ENCODE measurements at places on chromosomes 5 and 9. TPM values are rescaled to one million over a fixed set of nuclear protein-coding genes. Genes with fewer than 3 reads are reported as not detected.

GRCh38 chr9:89114741-89115140, 63.9 kb downstream of the SHC3 start:
- no peak for DNase-seq
- H3K27me3 ChIP-seq, result no peaks in the 10 kb centered on the region
- no peaks in the 10 kb centered on the region for H3K4me1 ChIP-seq
- H3K27ac ChIP-seq, result no peak overlapping the region
- H3K4me3 ChIP-seq, result no peak overlapping the region
- H3K36me3 ChIP-seq, result no peaks in the 10 kb centered on the region

GRCh38 chr9:76526026-76526425, 67.0 kb downstream of the GCNT1 start:
- no peaks in the 10 kb centered on the region for H3K27me3 ChIP-seq
- H3K27ac ChIP-seq, result no peak overlapping the region
- no peak for DNase-seq
- H3K36me3 ChIP-seq, result no peaks in the 10 kb centered on the region
- H3K4me3 ChIP-seq, result no peak overlapping the region

DNA sequence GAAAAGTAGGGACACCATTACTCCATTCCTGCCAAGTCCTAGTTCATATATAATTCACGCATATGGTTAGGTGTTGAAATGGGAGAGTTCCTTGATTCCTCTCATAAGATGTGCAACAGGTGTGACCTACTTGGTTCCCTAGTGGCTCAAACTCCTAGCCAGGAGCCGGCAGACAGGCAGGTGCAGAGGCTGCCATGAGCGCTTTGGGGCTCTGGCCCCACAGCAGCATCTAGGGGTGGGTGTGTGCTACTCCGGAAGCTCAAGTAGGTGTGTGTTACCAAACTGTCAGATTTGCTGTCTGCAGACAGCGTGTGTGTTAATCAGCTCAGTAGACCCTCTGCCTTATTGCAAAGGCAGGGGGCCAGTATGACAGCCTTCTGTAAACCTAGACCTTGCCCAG, 1652.4 kb upstream of the ACO1 start:
- H3K27me3 ChIP-seq, result no peaks in the 10 kb centered on the region
- no peak for DNase-seq
- no peaks in the 10 kb centered on the region for H3K4me1 ChIP-seq
- no peak overlapping the region for H3K27ac ChIP-seq

DNA sequence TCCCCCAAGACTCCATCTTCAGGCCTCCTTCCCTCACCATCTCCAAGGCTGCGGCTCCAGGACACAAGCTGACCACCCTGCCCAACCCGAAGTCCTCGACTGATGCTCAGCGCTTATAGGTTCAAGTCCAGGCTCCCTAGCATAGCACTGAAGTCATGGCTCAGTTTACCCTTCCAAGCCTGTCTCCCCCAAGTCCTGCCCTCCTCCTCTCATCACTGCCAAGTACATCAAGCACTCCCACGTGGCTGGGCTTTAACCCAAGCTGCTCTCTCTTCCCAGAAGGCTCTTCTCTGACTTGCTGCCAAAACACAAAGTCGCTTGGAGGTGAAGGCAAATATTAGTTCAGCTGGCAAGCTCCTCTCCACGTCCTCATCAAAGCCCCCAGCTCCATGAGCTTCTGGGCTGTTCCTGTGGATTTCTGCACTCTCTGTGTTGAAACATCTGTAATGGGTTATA, 22.1 kb upstream of the MARCHF6 start:
- H3K27me3 ChIP-seq, result peaks cover 12% of the 10 kb centered on the region
- H3K4me3 ChIP-seq, result no peak overlapping the region
- no peak overlapping the region for H3K27ac ChIP-seq
- H3K36me3 ChIP-seq, result no peaks in the 10 kb centered on the region
- DNase-seq, result no peak

Gene REEP2
- total RNA-seq, result 0.44 TPM

- no peak overlapping the region for H3K27ac ChIP-seq
- no peaks in the 10 kb centered on the region for H3K27me3 ChIP-seq
- no peaks in the 10 kb centered on the region for H3K36me3 ChIP-seq
- no peak overlapping the region for H3K4me3 ChIP-seq
- no peaks in the 10 kb centered on the region for H3K4me1 ChIP-seq
- DNase-seq, result no peak
These were observed 483.5 kb downstream of the SPOCK1 start for GRCh38 chr5:137015540-137016116.

- peaks cover 18% of the 10 kb centered on the region for H3K27me3 ChIP-seq
- no peaks in the 10 kb centered on the region for H3K36me3 ChIP-seq
- DNase-seq, result no peak
- peaks cover 9% of the 10 kb centered on the region for H3K4me1 ChIP-seq
These were observed 3.2 kb upstream of the ENHO start for GRCh38 chr9:34526026-34526425.

Gene CCL27
- total RNA-seq, result not detected

Gene IL13
- total RNA-seq, result not detected

DNA sequence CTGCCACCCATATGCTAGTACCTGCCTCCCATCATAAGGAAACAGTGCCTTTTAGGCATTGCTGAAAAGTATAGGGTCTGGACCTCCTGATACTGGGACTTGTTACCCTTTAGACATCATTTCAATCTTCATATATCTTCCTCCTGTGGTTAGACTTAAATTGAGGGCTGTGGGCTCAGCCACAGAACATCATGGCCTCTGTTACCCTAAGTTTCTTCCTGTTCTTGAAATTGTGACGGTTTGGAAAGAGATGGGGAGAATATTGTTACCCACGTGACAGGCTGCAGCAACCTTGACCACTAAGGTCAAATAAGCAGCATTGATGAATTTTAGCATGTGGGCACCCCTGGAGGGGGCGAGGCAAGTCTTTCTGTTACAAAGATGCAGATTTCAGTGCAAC, 87.7 kb downstream of the PDE8B start:
- H3K36me3 ChIP-seq, result no peaks in the 10 kb centered on the region
- no peak for DNase-seq
- no peak overlapping the region for H3K4me3 ChIP-seq
- H3K27ac ChIP-seq, result no peak overlapping the region
- H3K27me3 ChIP-seq, result no peaks in the 10 kb centered on the region

- no peak overlapping the region for H3K4me3 ChIP-seq
- H3K36me3 ChIP-seq, result peaks cover 9% of the 10 kb centered on the region
- DNase-seq, result no peak
- H3K4me1 ChIP-seq, result peaks cover 25% of the 10 kb centered on the region
These were observed 23.6 kb downstream of the RNF145 start for GRCh38 chr5:159185773-159186172.

- no peak overlapping the region for H3K27ac ChIP-seq
- H3K27me3 ChIP-seq, result no peaks in the 10 kb centered on the region
- H3K36me3 ChIP-seq, result no peaks in the 10 kb centered on the region
These were observed 299.2 kb downstream of the BNC2 start for GRCh38 chr9:16571127-16571802.

Gene GRM6
- not detected for total RNA-seq

Gene TERT
- total RNA-seq, result 0.39 TPM

DNA sequence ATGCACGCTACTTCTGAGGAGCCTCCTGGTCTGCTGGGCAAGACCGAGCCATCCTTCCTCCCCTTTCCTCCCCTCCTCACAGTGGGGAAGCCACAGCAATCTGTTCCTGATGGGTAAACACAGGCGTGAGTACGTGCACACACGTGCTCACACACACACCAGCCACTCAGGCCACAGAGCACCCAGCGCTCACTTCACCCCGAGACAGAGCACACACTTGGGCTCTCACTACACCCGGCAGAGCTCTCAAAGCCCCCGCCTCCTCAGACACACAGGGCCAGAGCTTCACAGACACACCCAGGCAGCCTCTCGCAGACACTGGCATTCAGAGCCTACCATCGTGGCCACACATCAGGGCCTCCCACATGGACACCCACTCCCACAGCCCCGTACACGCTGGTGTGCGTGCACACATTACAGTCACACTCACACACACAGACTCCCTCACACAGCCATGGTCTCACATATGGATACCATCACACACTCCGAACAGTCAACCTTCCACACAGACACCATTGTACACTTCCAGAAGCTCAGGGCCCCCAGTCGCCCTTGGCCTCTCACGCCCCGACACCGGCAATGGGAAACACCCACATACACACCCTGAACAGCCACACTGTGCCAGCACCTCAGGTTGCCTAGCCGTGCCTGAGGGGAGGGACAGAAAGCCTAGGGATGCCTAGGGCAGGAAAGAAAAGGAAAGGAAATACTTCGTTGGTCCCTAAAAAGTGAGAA, 13.5 kb downstream of the CNTFR start:
- no peaks in the 10 kb centered on the region for H3K36me3 ChIP-seq
- H3K4me1 ChIP-seq, result peaks cover 7% of the 10 kb centered on the region
- H3K4me3 ChIP-seq, result no peak overlapping the region

DNA sequence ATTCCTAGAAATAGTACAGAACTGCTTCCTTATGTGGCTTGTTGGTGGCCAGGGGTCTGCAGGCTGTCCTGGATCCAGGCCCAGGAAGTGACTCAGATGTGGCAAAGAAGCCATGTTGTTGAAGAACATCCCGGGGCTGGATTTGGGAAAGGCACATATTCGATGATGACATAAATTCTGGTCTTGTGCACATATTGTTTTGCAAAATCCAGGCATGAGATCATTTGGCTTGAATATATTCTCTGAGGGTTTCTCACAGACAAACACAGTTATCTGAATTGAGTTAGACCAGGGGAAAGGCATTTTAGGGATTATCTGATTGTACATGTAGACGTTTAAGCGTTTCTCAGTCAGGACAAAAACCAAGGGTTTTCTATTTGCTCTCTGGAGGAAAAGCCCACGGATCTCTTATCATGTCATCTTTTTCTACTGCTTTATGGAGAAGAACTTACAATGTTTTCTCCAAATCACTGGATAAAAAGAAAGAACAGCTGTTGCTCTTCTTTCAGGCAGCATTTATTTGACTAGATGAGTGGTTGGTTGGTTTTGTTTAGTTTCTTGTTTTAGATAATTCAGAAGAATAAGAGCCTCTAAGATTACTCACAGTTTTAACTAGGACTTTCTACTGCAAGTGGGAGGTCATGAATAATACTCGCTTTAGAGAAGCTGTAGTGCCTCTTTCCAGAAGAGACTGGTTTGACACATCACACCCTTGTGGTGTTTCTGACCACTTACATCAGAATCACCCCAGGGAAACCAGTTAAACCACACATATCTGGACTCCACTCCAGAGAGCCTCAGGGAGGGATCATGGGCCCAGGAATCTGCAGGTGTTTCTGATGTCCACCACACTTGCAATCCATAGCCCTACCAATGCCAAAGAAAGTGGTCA, 29.5 kb upstream of the LHFPL2 start:
- no peaks in the 10 kb centered on the region for H3K36me3 ChIP-seq
- H3K4me3 ChIP-seq, result no peak overlapping the region
- no peak overlapping the region for H3K27ac ChIP-seq
- no peaks in the 10 kb centered on the region for H3K4me1 ChIP-seq
- DNase-seq, result no peak

Gene CDH10
- not detected for total RNA-seq

Data from B cell (primary cell).